ENCODE measurements at places on chromosomes 2 and 18.
A peak's percentile ranks its signal among the peaks of the same experiment; 100 is the strongest.

DNA sequence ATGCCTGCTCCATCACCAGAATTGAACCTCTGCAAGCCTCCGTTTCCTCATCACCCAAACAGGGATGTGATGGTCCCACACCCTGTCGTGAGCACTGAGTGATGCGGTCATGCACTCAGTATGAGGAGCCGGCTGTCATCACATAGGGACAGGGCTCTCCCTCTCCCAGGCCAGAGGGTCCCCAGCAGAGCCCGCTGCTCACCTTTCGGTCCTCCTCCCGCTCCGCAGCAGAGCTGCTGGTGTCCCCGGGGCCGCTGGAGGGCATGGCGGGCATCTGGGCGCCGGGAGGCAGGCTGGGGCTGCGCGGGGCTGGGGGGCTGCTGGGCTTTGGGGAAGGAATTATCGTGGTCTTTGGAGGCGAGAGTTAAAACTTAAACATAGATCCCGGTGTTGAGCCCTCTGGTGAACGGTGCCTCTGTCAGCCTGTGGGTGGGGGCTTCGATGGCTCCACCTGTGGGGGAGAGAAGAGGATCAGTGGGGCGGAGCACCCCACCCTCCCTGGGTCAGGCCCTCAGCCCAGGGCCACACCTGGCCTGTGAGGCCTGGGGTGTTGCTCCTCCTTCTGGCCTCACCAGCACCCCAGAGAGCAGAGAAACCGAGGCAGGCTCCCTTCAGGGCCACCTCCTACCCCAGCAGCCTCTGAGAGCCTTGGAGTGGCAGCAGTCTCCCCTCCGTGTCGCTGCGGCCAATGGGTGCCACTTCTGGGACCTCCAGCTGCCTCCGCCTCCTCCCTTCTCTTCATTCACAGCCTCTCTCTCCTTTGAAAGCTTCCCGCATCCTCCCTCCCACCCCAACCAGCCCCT, 27.8 kb downstream of the DNMT3A start:
- DNase-seq, result no peak

- no peak for DNase-seq
Measured at GRCh38 chr2:235654103-235654813, 160.4 kb downstream of the AGAP1 start.

DNA sequence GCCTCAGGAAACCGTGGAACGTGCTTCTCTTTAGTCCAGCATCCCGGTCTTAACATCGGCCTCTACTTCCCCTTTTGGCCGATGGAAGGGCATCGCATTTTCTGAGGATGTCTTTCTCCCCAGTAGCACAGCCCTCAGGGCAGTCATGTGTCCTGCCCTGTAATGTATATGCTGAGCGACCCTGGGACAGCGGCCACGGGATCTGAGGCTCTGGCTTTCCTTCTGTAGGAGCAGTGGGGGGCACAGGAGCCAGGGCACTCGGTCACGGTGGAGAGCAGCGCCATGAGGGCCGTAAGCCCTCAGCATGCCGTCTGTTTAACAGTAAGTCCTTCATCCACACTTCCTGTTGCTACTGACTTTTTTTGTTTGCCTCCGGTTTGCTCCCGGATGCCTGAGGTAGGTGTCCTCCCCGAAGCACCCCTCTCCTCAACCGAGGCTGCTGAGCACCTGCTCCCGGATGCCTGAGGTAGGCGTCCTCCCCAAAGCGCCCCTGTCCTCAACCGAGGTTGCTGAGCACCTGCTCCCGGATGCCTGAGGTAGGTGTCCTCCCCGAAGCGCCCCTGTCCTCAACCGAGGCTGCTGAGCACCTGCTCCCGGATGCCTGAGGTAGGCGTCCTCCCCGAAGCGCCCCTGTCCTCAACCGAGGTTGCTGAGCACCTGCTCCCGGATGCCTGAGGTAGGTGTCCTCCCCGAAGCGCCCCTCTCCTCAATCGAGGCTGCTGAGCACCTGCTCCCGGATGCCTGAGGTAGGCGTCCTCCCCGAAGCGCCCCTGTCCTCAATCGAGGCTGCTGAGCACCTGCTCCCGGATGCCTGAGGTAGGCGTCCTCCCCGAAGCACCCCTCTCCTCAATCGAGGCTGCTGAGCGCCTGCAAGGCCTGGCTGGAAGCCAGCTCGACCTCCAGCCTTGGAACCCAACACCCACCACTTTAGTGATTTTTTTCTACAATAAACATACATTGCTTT, 169.3 kb downstream of the HDAC4 start:
- no peak for DNase-seq

GRCh38 chr2:121309801-121310200, 24.8 kb upstream of the TFCP2L1 start:
- no peak for DNase-seq

- no peak for DNase-seq
Measured at GRCh38 chr18:52150050-52150449, 189.9 kb upstream of the DCC start.

GRCh38 chr2:181241366-181241765, 215.8 kb upstream of the ITGA4 start:
- no peak for DNase-seq

DNA sequence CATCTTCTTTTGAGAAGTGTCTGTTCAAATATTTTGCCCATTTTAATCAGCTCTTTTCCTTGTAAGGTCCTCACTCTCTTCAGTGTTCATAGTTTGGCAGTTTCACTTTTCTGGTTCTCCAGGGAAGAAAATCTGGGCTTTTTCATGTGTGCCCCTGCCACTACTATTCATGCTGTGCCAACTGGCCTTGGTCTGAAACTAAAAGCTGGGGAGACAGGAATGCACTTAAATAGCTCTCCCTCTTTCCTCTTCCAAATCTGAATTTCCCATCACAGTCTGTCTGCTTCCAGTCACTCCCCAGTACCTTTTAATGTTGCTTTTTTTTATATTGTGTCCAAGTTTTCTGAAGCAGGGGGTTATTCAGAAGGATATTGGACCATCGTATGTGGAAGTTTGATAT, 574.3 kb upstream of the POU3F3 start:
- no peak for DNase-seq

DNA sequence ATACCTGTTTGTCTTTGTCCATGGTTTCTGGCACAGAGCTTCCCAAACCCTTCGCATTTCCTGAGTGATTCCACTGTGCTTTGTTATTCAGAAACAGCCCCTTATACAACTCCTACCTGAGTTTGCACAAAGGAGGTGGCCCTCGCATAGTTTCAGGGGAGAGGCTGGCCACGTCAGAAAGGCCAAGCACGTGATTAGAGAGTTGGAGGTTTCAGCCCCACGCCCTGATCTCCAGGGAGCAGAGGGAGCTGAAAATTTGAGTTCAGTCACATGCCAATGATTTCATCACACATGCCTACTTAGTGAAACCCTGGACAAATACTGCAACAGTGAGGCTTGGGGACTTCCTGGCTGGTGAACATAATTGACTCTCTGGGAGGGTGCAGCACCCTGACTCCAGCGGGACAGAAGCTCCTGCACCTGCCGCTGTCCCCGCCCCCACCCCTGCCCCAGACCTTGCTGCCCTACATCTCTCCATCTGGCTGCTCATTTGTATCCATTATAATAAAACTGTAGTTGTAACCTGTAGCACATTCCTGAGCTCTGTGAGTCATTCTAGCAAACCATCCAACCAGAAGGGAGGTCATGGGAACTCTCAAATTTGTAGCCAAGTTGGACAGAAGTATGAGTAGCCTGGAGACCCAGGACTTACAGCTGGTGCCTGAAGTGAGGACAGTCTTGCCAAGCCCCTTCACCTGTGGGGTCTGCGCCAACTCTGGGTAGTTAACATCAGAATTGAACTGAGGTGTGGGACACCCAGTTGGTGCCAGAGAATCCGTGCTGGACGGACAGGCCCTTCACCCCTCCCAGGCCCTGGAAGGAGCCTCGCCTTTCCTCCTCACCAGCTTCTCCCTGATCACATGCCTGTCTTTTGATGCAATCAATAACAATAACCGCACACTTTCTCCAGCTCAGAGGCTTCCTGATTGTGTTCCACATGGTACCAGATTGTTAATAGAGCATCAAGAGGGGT, 224.3 kb downstream of the ANAPC1 start:
- DNase-seq, result no peak

GRCh38 chr18:8962192-8962779, 140.2 kb upstream of the NDUFV2 start:
- no peak for DNase-seq

- no peak for DNase-seq
Measured at GRCh38 chr2:44290261-44290660, 15.0 kb downstream of the SLC3A1 start.

DNA sequence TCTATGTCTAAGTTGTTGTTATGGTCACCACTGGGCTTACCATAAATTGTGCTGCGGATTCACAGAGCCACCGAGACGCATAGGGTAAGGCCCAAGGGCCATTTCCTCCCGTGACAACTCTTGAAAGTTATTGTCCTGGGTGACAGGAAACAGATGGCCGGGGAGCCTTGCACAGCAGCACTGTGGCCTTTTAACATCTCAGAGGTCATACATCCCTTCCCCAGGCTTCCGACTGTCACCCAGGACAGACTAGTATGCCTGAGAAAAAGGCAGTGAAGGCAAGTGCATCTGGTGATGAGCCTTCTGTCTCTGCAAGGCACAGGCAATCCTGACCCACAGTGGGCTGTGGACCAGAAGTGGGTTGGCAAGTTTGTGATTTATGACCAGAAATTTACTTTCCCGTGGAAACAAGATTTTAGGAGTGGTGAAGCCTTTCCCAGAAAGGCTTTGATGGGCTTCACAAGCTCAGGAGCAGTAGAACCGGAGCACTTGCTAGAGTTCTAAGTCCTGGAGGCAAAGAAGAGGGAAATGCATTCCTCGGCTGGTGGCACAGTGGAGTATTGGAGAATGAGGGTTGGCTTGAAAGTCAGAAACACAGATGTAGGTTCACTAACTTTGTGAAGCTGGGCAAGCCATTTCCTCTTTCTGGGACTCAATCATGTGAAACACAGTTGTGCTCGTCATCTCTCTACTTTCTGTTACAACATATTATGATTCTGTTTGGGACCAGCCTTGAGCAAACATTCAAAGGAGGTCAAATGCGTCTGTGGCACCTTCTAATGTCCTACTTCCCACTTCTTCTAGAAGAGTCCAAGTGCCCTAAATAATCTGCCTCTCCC, 2.0 kb upstream of the CAPN14 start:
- DNase-seq, result no peak

DNA sequence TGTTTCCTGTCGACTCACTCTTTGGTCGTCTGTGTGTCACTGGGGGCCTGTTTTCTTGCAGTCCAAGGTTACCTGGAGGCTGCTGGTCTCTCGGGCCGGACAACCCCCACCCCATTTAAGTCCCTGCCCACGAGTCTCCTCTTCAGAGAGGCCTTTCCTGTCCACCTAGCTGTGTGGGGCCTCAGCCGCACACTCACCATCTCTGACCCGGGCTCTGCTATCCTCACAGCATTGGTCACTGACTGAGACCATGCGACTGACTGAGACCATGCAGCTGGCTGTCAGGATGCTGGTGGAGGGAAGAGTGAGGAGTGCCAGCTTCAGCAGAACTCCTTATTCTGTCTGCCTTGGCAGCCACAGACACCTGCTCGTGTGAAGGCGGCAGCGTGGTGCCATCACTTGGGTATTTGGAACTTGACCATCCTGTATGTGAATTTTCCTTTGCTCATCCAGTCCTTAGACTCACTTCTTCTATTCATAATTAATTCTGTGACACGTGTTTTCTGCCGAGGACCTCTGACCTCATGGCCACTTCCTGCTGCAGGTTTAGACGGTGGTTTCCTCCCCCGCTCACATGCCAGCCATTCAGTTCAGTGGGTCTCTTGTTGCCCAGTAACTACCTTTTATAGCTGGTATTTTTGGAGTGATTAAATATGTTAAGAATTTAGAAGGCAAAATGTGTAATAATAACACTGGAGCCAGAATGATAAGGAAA, 47.5 kb upstream of the ASB1 start:
- no peak for DNase-seq

- DNase-seq, result no peak
Measured at GRCh38 chr18:49243391-49243790, 217.1 kb downstream of the DYM start.

GRCh38 chr2:156647377-156648010, 211.3 kb downstream of the GPD2 start:
- DNase-seq, result no peak

DNA sequence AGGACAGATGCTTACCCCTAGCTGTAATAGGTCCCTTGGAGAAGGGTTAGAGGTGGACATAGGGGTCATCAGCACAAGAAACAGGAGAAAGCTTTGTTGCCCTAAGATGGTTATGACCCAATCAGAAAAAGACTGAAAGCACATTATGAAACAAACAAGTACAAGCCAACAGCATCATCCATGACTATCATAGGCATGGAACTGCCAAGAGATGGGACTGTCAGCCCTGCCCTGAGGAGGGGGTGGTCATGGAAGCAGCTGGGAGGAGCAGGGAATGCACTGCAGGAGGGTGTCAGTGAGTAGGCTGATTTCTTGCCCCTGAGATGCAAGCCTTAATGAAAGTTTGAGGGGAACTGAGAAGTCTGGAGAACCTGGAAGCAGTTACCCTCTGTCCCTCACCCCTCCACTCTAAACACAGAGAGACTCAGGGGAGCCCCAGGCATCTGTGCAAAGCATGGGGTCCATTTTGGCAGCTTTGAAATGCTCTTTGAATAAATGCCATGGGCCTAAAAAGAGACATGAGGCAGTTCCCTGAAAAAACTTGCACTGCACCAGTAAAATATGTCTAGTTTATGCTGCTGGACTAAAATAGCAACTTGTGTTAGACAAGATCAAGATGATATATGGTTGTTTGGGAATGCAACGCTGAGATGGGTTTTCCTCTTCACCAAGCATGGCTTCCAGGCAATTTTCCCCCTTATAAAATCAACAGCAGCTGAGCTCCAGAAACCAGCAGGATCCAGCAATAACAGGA, 122.7 kb upstream of the ZFP36L2 start:
- DNase-seq, result no peak

DNA sequence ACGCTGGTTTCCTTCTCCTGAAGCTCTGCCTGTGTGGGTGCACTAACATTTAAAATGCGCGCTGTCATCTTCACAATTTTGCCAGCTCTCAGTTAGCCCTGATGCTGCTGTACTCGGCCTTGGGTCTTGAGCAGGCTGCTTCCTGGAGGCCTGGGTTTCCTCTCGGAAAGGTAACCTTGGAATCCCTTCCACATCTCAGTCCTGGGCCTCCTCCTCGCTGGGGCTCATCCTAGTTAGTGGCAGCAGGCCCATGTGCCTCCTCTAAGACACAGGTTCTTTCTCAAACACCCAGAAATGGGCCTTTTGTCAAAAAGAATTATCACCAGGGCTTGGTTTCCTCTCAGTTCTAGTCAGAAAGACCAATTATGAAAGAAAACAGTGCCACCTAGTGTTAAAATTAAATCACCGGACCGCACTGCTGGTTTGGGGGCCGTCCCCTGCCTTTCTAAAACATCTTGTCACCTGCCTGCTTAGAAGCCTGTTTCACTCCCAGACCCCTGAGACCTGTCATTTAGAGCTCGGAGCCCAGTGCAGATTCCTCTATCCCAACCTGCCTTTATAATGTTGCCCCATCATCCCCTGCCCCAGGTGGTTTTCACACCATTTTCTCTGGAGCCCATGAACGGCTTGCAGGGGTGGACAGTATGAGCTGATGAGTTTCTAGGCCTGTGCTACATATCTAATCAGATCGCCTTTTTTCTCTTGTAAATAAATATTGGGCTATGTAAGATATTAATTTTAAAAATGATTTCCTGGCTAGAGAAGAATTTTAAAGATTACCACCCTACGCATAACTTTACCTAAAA, 42.4 kb downstream of the HK2 start:
- DNase-seq, result peak; percentile 9

All from stimulated activated CD4-positive, alpha-beta T cell treated with anti-CD3 and anti-CD28 coated beads, Interleukin-15, amount 100 ng/mL, for 1 hour (primary cell).